Skin of body (tissue), 3 donors: ENCODE measurements at places on chromosomes 3 and 15.

DNA sequence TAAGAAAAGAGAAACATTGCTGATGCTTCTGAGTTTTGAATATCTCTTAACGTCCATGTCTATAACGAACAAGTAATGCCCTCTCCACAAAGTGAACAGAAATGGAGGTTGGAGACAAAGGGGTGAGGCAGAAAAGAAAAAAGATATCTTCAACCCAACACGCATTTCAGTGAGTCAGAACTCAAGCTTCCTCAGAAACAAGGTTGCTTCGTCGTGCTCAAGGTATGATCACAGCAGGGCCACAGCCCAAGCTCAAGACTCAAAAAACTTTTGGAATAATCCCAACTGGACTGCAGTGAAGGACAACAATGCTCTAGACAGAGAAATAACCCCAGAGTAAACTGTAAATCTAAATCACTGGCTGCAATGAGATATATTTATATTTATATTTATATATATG is 18.9 kb downstream of the WNT5A start:
- no peak for DNase-seq

GRCh38 chr3:47406762-47407149 is 25.9 kb downstream of the PTPN23 start:
- DNase-seq = no peak

- no peak for DNase-seq
These were observed 61.8 kb downstream of the MYH15 start for GRCh38 chr3:108448593-108448992.

DNA sequence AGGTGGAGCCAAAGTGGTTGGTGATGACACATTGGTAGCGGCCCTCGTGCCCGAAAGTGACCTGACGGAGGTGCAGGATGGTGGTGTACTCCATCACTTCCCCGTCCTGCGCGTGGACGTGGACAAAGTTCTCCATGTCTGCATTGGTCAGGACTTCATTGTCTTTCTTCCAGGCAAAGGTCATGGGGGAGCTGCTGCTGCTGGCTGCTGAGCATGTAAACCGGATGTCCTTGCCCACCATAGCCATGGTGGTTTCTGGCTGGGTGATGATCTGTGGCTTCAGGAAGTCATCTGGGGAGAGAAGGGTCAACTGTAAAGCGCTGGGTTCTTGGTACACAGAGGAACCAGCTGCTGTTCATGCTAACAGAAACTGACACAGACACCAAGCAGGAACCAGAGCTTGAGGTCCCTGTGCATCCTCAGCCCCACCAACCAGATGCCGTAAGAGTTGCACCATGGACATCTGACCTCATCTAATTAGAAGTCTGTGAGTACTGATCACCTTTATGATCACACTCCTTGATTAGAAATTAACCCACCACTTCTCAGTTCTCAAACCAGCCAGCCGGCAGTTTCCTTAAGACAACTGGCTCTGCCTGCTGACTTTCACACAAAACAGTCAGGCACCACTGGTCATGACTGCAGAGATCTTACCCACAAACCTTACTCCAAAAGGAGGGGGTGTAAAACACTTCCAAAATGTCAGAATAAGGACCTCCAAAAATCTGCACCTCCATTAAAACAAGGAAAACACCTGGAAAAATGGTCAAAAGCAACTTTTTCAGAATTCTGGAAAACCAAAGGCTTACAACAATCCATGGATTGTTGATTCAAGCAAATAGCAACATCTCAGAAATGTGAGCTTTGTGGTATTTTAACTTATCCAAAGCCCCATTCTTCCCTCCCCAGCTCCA is 114.6 kb downstream of the LRIG1 start:
- no peak for DNase-seq

- no peak for DNase-seq
These were observed 27.8 kb downstream of the DRD3 start for GRCh38 chr3:114151091-114151490.

- no peak for DNase-seq
These were observed 1.1 kb downstream of the ADPGK start for GRCh38 chr15:72782274-72783003.

DNA sequence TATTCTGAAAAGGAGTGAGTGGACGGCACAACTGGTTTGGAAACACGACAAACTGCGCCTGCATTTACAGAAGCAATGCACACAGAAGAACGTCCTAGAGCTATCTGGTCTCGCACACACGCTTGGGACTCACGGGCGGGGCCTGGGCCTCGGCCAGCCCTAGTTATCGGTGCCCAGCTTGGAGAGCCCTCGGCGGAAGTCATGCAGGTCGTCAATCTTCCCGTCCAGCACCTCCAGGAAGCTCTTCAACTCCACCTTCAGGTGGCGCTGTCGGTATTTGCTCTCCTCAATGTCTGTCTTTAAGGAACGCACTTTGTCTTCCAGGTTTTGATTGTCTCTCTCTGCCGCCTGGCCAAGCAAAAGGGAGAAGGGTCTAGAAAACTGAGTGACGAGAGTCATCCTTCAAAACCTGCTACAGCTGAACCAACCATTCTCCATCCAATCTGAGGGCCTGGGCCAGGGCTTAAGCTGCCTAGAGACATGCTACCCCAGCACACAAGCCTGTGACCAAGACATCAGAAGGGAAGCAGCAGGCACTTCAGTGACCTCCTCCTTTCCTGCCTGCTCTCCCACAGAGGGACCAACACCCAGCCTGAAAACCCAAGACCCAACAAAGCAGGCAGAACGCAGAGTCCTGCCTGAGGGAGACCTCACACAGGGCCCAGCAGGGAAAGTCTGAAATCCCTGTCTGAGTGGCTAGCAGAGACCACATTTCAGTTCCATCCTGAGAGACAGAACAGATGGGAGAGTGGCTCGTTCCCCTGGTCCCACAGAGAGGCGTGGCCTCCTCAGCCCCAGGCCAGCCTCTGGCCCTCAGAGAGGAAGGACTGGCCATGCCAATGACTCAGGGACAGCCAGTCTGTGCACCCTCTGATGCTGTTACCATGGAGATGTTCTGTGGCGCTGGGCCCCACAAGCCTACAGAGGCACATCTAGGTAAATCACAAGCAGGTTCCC is 40.4 kb downstream of the WHAMM start:
- DNase-seq = peak; percentile 72

- DNase-seq = no peak
These were observed 14.7 kb upstream of the HHATL start for GRCh38 chr3:42717306-42717705.

- DNase-seq = no peak
These were observed 50.8 kb downstream of the RBMS3 start for GRCh38 chr3:29331456-29332194.

GRCh38 chr15:78977591-78978347 is 32.9 kb upstream of the CTSH start:
- no peak for DNase-seq

DNA sequence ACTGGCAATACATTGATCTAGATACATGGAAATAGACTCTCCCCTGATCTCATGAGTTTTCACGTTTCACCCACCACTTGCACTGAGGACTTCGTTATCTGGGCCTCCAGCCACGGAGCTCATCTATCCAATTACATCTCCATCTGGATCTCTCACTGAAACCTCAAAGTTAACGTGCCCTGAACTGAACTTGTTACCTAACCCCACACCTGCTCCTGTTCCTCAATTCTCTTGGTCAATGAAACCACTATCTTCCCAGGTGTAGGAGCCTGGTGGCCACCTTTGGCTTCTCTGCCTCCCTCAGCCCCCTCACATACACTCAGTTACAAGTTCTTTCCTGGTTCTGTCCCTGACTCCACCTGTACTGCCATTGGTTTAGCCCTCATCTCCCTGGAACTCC is 9.7 kb downstream of the DGKG start:
- DNase-seq = no peak

- DNase-seq = no peak
These were observed 63.0 kb downstream of the CHSY1 start for GRCh38 chr15:101188637-101189408.

GRCh38 chr15:73900095-73900712 is 26.1 kb upstream of the LOXL1 start:
- DNase-seq = no peak

DNA sequence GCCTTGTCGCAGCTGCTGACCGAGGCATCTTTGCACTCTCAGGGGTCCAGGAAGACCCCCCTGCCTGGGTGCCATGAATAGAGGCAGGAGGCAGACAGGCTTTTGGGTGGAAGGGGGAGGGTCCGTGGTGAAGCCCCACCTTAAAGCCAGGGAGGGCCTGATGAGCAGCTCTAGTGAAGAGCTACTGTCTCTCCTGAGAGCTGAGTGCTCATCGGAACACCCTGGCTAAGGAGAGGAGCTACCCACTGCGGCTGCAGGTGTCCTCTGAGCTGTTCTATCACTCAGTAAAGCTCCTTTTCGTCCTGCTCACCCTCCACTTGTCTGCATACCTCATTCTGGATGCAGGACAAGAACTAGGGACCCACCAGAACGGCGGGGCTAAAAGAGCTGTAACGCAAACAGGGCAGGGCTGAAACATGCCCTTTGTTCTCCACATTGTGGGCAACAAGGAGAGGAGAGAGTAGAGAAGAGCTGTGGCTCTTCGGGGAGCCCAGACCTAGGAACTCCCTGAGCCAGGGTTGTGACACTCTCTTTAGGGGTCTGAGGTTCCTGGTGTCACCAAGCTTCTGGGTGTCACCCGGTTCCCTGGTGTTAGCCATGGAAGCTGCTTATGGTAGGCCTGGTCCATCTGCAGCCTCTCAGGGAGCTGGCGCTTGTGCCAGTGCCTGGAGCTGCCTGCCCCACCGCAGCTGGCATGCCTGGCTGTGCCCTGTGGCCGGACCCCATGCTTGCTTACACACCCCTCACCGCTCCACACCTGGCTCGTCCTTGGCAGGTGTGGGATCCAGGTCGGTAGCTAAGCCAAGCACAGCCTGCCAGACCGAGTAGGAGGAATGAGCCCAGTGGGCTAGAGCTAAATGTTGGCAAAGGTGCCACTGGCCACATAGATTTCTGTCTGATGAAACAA is 26.2 kb upstream of the TFG start:
- no peak for DNase-seq

DNA sequence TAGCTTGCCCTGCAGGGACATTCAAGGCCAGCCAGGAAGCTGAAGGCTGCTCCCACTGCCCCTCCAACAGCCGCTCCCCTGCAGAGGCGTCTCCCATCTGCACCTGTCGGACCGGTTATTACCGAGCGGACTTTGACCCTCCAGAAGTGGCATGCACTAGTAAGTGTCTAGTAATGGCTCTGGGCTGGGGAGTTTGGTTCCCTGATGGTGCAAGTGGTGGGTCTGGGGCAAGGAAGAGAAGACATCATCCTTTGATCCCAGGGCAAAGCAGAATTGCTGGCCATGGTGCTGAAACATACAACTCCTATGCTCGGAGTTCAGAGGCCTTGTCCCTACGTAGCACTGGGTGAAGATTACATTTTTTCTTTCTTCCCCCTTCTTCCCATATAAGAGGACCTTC is 311.4 kb downstream of the EPHB1 start:
- no peak for DNase-seq

DNA sequence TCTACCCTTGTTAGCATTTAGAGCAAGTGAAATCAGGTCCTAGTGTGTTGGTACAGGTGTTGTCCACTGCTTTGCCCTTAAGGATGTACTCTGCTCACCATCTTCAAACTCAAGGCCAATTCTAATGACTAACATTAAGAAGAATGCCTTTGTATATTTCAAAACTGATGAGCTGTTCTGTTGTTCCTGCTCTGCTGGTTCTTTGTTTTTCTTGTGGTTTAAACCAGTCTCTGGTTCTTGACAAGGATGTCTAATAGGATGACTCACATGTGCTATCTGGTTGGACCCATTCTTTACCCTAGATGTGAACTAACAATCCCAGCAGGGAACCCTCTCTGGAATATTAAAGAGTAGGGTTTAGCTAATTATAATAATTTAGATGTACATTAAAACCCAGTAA is 17.3 kb downstream of the ABHD5 start:
- DNase-seq = no peak

DNA sequence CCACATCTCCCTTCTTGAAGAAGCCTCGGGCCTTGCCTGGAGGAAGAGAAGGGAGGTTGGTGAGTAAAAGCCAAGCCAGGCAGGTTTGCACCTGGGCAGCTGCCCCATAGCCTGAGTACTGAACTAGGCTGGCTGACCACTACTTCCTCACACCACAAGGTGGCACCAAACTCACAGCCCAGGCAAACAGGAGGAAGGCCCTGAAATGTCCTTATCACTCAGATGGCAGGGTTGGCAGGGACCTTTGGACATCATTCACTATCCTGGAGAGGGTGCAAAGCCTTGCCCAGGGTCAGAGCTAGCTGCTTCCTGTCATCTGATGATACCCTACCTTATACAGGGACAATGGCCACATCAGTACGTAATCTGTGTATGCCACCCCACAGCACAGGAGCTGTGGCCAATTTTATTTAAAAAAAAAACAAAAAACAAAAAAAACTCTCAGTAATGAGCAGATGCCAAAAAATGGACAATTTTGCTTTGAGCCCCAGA is 2.2 kb upstream of the GRAMD2A start:
- DNase-seq = peak; percentile 31

DNA sequence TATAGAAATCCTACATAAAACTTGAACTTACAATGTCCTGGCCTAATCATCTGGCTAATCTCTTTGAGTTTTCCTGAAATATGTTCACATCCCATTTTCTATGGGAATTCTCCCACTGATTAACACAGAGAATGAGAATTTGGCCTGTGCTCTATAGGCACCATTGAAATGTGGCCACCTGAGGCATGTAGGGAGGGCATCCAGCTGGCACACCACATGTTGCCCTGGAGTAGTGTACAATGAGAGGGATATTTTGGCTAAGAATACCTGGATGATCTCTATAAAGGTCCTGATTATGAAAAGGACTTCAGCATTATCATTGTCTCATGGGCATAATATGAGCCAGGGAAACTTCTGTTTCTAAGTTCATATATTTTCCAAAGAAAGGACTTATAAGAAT is 324.0 kb downstream of the ZBTB20 start:
- DNase-seq = no peak

- DNase-seq = no peak
These were observed 256.6 kb upstream of the TPRG1 start for GRCh38 chr3:188915127-188915526.

DNA sequence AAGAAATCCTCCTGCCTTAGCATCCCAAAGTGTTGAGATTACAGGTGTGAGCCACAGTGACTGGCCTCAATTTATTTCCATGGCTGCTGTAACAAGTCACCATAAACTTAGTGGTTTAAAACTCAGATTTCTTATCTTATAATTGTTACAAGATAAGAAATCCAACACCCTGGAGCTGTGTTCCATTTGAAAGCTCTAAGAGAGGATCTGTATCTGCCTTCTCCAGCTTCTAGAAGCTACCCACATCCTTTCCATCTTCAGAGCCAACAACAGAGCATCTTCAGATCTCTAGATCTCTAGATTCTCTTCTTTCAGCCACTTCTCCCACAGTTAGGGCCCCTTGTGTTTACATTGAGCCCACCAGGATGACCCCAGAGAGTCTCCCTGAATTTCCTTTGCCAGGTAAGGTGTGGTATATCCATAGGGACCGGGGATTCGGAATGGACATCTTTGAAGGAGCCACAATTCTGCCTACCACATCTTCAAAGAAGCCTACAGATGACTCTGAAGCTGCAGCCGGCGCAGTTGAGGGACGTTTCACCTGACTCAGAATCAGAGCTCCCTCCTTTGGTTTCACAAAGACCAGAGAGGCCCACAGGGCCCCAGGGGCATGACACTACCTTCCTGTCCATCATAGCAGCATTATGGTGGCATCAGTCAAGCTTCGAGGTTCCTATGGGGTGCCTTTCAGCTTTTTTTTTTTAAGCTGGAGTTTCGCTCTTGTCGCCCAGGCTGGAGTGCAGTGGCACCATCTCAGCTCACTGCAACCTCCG is 87.0 kb upstream of the IGF1R start:
- no peak for DNase-seq

GRCh38 chr3:152557302-152557999 is 277.5 kb upstream of the P2RY1 start:
- no peak for DNase-seq

- peak; percentile 64 for DNase-seq
These were observed 177.6 kb downstream of the GHSR start for GRCh38 chr3:172270557-172271166.

- no peak for DNase-seq
These were observed 2.3 kb upstream of the VPS18 start for GRCh38 chr15:40891810-40892446.
